Bladder microvascular endothelial cell (primary cell): ENCODE measurements at places on chromosomes 16 and 17. TPM values are rescaled to one million over a fixed set of nuclear protein-coding genes. Genes with fewer than 3 reads are reported as not detected.

Gene FBXO39
- total RNA-seq, result under 0.01 and 7.1 TPM in 2 replicates

Gene RNF43
- not detected in 2 replicates for total RNA-seq

Gene ZNF624
- 3.4 and 5.0 TPM in 2 replicates for total RNA-seq

Gene DNAI2
- total RNA-seq, result not detected in 2 replicates

Gene P2RX1
- not detected in 2 replicates for total RNA-seq

Gene MAPK8IP3
- 21.9 and 50.8 TPM in 2 replicates for total RNA-seq

Gene UBE2Z
- total RNA-seq, result 44.8 and 81.8 TPM in 2 replicates
